Midbrain (tissue), 1 donor: ENCODE measurements at places on chromosomes 4 and X.

GRCh38 chr4:1206299-1207156 lies 34.1 kb upstream of the SPON2 start:
- no peak for DNase-seq

DNA sequence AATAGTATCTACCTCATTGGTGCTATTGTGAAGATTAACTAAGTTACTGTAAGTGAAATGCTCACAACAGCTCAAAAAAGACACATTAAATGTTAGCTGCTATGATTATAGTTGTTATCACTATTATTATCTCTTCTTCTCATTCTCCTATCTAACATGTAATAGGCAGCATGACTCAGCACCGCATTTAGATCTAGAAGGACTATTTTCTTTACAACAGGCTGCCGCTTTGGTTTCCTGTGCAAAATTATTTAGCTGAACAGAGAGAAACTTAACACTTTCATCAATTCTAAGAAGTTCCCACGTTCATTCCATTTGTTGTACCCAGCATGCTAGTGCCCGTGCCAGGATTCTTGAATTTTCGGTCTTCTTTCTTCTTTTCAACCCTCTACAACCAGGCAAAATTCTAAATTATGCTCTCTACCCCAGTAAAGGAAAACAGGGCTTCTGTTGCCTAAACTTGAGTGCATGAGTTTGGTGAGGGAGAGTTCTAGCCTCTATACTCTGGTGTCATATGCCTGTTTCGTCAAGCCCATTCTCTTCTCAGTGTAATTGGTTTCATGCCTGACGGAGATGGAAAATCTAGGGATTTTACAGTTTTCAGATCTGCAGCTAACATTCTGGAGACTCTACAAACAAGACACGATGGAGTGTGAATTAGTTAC lies 378.9 kb downstream of the PPP1R2C start:
- no peak for DNase-seq

DNA sequence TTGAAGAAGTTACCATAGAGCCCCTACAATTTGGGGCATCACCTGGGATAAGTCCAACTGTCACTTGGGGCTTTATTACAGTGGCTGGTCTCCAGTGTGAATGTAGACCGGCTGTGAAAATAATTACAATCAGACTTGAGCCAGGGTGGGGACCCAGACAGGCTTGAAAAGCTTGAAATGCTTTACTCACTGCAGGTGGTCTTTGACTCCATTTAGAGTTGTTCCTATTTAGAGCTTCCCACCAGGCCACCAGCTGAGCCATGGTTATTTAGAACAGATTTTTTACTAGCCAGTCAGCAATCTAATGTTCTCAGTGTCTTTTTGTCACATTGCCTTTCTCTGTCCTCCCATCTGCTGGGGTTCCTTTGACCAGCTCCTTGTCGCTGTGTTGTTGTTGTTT lies 5.7 kb downstream of the ARHGAP10 start:
- no peak for DNase-seq

DNA sequence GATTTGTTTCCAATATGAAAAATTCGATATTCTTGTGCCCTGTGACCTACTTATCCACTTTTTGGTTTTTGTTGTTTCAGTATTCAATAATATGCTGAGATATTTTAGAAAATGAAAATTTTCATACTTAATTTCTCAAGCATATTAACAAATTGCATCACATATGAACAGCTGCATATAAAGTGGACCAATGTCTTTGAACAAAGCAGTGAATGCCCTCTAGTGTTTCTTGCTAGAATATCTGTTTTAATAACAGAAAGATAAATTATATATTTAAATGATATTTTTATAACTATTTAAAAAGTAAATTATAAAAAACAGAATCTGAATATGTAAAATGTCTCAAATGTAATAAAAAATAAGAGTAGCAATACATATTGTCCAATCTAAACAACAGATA lies 31.7 kb upstream of the INTU start:
- DNase-seq, result no peak

- DNase-seq, result no peak
These were observed 22.5 kb downstream of the WDR44 start for GRCh38 chrX:118368398-118368797.
